CD4-positive, alpha-beta T cell treated with Interleukin-6 for 4 hours (primary cell): ENCODE measurements at places on chromosomes 6 and 20.

GRCh38 chr6:30740540-30740870 is 2.0 kb downstream of the FLOT1 start:
- no peak for DNase-seq

DNA sequence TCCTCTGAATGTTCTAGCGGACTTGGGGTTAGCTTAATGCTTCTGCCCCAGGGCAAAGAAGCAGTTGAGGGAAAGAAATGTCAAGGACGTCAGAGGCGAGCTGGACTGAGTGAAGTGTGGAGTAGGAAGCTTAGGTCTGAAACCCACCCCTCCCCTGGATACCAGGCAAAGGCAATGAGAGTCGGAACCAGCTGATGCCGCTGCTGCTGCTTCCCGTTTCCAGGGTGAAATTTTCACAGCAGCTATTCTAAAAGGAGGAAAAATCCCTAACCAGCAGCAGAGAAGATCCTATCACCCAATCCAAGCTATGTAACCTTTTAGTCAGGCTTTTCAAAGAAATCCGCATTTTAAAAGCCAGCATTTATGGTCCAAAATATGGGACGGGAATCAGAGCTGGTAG is 564.3 kb downstream of the LMBRD1 start:
- no peak for DNase-seq

- DNase-seq = peak; percentile 11
Measured at GRCh38 chr6:44630125-44631028, 242.9 kb downstream of the CDC5L start.

- DNase-seq = no peak
Measured at GRCh38 chr6:121951918-121952379, 447.5 kb upstream of the HSF2 start.

DNA sequence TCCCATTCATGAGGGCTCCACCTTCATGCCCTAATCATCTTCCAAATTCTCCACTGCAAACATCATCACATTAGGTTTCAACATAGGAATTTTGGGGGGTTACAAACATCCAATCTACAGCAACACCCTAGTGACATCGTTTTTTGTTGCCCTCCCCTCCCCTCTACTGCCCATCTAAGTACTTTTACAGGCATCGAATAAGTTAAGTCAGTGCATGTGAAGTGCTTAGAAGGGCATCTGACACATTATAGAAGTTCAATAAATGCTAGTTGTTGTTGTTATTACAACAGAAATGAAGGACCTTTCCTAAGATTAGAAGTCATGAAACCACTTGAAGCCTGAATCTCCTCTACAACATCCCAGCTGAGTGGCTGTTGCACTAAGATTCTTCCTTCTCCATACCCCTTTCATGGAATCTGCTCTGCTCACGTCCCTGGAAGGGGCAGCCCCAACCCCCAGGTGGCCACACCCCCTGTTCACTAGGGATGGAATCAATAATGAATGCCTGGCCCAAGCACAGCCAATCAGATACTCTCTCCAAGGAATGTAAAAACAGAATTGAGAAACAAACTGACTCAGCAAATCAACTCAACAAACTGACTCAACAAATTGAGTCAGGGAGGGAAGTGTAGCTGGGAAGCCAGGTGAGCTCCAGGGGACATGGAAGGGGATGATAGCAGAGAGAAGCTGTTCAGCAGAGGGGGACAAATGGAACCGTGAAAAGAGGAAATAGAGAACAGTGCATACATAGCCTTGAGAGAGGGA is 3.9 kb upstream of the LRP11 start:
- DNase-seq = no peak

DNA sequence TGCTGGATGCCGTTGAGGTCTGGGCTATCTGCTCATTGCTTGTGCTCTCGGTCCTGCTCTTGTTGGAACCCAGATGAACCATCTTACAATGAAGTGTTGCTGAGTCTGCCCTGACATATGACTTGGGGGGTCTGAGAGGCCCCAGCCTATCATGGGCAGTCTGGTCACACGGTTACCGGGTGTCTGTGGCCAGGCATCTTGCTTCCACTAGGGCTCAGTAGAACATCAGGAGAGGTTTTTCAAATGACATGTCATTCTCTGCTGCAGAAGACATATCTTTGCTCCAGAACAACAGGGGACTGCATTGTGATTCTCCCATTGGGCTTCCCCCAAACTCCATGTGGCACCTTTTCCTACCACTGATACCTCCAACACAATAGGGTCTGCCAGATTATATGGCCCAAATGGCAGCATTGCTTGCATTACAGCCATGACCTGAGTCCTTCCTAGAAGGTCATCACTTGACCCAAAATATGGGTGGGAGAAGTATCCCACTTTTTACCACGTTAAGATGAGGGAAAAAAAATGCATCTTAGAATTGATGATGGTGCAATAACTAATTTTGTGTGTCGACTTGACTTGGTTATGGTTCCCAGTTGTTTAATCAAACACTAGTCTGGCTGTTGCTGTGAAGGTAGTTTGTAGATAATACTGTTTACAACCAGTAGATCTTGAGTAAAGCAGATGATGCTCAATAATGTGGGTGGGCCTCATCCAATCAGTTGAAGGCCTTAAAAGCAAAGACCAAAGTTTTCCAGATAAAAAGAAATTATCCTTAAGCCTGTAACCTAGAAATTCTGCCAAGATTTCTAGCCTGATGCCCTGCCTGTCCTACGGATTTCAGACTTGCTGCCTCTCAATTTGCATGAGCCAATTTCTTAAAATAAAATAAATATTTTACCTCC is 241.0 kb downstream of the QKI start:
- DNase-seq = no peak

DNA sequence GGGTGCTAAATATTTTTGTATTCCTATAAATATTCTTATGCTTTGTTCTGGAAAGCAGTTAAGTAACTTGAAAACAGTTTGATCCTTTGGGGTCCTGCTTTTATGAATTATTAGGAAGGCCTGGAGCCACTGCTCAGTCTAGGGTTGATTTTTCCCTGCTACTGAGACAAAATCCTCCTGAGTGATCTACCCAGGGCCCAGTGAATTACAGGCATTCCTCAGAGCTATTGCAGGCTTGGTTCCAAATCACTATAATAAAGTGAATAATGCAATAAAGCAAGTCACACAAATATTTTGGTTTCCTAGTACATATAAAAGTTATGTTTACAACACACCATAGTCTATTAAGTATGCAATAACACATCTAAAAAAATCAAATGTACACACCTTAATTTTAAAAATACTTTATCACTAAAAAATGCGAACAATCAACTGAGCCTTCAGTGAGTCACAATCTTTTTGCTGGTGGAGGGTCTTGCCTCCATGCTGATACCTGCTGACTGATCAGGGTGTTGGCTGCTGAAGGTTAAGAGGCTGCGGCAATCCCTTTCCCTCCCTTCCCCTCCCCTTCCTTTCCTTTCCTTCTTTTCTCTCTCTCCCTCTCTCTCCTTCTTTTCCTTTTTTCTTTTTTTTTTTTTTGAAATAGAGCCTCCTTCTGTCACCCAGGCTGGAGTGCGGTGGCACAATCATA is 43.0 kb downstream of the DNAAF9 start:
- no peak for DNase-seq

GRCh38 chr6:127367023-127367375 is 23.6 kb upstream of the ECHDC1 start:
- no peak for DNase-seq

- DNase-seq = no peak
Measured at GRCh38 chr6:51199105-51199552, 380.5 kb downstream of the TFAP2B start.

DNA sequence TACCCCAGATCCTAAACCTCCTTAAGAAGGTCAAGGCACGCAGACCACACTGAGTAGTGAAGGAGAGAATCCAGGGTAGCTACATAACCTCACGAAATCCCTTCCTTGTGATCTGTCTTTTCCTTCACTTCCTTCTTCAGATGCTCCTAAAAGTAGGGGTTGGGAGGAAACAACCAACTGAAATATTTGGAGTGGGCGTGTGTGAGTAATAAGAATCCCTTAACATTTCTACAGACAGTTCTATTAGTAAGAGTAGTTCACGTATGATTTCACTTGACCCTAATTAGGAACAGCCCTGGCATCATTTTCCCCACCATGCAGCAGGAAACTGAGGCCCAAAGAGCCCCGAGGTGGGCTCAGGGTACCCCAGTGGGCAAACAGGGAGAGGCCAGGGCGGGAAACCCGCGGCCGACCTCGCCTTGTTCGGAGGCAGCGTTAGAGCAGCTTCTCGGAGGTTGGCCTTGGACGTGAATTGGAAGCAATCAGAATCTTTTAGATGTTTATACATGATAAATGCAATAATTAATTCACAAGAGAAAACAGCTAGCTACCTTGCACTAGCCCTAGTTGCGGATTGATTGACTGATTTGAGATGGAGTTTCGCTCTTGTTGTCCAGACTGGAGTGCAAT is 859 bp upstream of the RAE1 start:
- DNase-seq = no peak

- no peak for DNase-seq
Measured at GRCh38 chr6:47080083-47080596, 38.0 kb upstream of the ADGRF1 start.

DNA sequence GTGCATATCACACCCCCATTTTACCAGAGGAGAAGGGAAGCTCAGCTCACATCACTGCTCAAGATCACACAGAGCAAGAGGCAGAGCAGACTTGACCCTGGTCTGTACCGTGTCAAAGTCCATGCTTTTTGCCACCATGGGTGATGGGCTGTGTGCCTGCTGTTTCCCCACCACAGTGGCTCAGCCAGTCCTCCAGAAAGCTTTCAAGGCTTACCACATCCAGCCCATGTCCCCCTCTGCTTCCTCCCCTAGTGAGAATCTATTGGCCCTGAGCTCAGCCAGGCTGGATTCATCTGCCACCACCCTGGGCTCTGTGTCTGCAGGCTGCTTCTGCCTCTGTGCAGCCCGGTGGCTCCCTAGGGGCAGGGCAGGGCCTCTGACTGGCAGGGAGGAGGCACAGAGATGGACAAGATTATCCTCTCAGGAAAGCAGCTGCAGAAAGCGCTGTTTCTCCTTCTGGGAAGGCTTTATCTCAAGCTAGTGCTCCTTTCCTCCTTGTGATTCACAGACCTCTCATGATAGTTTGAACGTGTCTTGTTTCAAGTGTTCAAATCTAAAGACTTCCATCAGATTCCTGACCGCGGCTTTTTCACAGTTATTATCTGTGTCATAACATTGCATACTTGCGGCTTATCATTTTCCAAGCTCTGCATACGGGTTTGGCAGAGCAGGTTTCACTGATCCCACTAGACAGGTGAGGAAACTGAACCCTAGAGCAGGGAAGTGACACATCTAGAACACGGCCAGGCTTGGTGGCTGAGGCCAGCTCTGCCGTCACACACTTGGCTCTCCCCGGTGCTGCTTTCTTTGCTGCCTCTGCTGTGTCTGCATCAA is 37.4 kb downstream of the VEGFA start:
- no peak for DNase-seq

GRCh38 chr6:44177691-44178423 is 19.2 kb downstream of the CAPN11 start:
- no peak for DNase-seq

- DNase-seq = peak; percentile 30
Measured at GRCh38 chr6:154249499-154250298, 106.9 kb downstream of the IPCEF1 start.
